ENCODE measurements at places on chromosomes 12 and 14.
A peak's percentile ranks its signal among the peaks of the same experiment; 100 is the strongest.

DNA sequence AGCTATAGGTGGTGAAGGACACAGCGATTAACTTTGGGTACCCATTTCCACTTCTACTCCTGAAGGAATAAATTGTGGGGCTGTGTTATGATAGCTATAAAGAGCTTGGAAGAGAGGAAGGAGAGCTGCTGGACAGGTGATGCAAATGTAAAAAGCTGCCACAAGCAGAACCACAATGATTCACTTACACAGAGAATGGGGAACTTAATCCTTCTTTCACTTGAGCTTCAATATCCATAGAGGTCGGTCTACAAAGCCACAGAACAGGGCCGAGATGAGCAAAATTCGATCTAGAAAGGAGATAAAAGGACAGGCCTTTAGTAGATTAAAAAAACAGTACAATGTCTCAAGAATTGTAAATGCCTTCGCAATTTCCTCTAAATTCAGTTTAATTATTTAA lies 831.1 kb downstream of the LRFN5 start:
- DNase-seq: no peak

- DNase-seq: peak; percentile 11
These were observed at the start of gene PLEKHA5 for GRCh38 chr12:19129486-19130223. TSS of gene PLEKHA5 (plus strand) at chr12:19129733. CDS start at chr12:19129800, 67 bp downstream.

GRCh38 chr12:100398307-100398706 lies 41.4 kb downstream of the SLC17A8 start:
- DNase-seq: no peak

DNA sequence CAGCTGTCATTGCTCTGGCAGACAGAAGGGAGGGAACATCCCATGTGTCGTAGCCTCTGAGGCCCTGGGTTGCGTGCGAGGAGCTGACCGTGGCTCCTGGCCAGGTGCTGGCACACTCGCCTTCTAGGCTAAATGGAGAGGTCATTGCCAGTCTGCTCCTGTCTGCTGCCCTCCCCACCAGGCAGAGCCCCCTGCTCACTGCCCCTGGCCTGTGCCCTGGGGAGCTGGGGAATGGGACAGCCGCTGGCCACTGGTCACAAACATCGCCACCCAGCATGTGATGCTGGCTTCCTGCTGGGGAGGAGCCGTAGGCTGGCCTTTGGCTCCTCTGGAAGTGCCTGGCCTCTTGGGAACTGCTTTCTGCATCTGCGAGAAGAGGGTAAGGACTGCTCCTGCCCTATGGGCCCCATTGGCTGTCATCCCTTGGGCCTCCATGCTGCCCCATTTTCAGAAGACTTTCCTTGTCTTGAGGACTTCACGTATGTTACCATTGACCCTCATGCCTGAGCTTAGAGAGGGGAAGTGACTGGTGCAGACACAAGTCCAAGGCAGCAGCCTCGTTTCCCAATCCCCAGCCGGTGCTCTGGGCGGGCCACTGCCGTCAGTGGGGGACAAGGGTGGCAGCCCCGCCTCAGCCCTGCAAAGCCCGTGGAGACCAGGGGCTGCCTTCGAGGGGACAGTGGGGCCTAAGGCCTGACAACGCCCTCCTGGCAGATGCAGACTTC lies 2.0 kb upstream of the TNFAIP2 start:
- no peak for DNase-seq

DNA sequence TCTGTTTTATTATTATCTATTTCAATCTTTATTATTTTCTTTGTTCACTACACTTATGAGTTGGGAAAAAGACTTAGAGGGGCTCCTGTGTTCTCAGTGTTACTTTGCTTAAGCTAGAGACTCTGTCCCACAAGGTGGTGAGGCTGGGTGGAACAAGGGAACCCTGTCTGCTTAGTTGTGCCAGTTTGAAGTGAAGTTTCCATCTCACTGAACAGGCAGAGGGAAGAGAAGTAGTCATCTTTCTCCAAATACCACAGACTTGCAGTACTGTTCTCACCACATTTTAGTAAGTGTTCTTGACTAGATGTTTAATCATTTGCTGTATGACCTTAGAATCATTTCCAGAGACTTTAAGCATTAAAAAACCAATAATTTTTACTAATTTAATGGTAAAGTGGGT lies 195.7 kb upstream of the NEDD1 start:
- DNase-seq: no peak

DNA sequence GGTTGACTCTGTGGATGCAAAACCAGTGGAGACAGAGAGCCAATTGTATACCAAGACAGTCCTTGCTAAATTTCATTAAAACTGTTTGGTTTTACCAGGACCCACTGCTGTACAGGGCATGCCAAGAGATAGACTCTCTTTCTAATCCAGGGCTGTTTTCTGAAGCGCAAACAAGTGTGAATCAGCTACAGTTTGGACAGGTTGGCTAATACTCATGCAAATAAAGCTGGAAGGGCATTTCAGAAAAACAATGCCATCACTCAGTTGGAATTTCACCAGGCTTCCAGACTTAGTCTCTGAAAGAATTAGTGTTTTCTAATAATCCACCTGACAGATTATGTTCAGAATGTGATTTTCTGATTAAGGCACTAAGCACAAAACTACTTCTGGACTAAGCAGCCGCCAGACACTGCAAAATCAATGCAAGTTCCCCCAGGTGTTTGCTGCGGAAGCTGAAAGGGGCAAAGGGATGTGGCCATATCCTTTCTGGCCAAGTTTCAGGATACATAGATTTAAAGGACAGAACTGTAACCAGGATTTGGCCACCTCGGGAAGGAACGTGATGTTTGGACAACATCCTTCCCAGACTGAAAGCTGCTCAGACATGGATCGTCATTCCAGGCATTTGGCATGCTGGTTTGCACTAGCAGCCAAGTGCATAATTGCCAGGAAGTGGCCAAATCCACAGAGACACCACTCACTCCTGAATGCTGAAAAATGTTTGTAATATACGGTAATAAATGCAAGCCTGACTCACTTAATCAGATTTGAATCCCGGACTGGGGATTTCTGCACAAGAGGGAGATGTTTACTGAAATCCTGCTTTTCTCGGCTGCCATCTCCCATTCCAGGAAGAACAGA lies 32.0 kb upstream of the CDKN3 start:
- DNase-seq: no peak

DNA sequence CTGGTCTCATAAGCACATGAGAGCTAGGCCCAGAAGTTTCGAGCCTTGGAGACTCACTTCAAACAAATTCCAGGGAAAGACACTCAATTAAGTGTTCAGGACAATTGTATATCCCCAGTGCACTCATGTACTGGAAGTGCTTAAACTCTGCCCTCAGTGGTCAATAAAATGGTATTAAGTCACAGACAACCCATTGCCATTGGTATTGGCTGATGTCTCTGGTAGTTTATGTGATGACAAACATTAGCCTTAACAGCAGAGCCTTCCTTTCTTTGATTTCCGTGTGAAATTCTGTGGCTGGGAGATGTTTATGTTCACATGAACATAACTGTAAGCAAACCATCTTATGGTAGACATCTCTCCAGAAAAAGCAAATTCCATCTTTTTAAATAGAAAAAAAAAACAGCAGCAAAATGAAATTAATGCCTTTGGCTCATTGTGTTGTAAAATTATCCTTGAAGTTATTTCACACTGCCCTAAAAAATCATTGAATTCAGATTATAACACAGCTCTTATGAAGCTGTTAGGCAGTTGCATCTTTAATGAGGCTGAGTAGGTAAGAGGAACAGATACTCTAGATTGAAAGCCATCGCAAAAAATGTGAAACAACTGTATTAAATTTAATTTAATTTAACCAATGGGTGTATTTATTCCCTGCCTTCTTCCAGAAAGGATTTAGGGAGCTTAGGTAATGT lies 216.2 kb upstream of the PLEKHG7 start:
- no peak for DNase-seq

GRCh38 chr12:1922075-1922709 lies 3.7 kb upstream of the CACNA2D4 start:
- no peak for DNase-seq

GRCh38 chr14:102318781-102319276 lies 717 bp upstream of the ZNF839 start:
- no peak for DNase-seq

GRCh38 chr14:74611650-74612349 lies at the start of gene LTBP2:
TSS of gene LTBP2 (minus strand) at chr14:74612237. CDS start at chr14:74611944, 293 bp downstream.
- DNase-seq: peak; percentile 12

DNA sequence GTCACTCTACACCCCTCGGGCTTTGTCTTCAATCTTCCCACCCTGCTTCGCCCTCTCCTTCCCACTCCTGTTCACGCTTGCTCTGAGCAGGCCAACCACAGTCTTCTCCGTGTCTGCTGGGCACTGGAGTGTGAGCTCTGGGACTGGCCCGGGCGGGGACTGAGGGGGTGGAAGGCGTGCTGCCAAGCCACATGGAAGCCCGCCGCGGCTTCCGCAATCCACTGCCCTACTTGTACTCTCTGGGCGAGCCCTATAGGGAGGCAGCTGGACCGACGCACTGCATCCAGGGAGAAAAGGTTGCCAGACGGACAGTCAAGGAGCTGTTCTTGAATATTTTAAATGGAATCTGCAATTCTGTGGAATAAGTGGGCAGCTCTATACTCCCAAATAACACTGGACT lies 24.8 kb downstream of the GOLGA3 start:
- no peak for DNase-seq

GRCh38 chr14:73924337-73924736 lies 25.6 kb downstream of the FAM161B start:
- no peak for DNase-seq

- DNase-seq: no peak
These were observed 376.6 kb downstream of the ADGRD1 start for GRCh38 chr12:131330106-131330815.

GRCh38 chr12:116492703-116493324 lies 66.4 kb upstream of the MAP1LC3B2 start:
- DNase-seq: no peak

DNA sequence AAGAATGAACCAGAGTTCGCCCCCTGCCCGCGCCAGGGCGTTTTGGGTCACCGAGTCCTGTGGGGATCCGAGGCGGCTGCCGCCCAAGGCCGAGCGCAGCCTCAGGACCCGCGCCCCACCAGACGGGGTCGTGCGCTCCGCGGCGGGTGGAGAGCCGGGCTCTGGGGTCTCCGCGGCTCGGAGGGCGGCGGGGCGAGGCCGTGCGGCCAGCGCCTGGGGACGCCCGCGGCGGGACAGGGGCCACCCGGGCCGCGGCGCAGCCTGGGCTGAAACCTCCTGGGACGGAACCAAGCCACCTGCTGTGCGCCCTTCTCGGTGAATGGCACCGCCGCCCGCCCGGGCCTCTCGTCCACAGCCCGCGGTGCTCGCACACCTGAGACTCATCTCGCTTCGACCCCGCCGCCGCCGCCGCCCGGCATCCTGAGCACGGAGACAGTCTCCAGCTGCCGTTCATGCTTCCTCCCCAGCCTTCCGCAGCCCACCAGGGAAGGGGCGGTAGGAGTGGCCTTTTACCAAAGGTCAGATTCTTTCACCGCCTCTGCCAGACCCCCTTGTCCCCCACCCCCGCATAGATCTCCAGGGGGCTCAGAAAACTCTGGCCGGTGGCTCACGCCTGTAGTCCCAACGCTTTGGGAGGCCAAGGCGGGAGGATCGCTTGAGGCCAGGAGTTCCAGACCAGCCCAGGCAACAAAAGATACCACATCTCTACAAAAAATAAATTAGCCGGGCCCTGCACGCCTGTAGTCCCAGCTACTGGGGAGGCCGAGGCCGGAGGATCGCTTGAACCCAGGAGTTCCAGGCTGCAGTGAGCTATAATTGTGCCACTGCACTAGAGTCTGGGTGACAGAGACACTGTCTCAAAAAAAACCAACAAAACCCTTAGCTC lies 901 bp downstream of the B3GNT4 start:
- no peak for DNase-seq

DNA sequence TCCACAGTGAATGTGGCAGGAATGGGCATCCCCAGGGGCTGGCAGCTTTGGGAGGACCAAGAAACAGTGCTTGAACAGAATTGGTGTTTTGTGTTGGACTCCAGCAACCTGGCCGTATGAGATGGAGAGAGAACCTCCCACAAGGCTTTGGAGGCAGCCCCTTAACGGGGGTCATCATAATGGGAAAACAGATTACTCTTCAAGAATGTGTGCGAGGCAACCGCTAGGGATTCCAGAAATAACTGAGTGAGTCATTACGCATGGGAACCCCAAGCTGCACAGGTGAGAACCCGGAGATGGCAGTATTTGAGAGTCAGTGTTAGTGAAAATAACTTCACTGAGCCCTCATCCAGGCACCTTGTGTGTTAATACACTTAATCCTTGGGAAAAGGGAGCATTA lies 567.8 kb upstream of the TBX3 start:
- DNase-seq: no peak

- no peak for DNase-seq
These were observed 6.8 kb downstream of the MAP1LC3B2 start for GRCh38 chr12:116565963-116566362.

DNA sequence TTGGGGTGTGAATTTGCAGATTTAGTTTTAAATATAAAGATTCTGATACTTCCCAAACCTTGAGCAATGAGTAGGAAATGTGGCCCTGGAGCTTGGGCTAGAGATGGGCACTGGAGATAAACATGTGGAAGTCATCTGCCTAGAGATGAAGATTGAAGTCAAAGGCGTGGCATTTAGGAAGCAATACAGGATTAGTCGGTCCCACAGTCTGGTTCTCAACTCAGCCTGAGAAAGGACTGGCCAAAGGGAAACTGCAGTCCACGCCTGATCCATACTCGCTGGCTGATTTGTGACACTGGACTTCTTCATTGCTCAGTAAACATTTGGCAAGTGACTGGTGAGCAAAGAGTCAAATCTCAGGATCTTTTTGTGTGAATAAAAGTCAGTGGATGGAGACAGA lies 268.2 kb upstream of the ATP2B1 start:
- DNase-seq: no peak

- no peak for DNase-seq
These were observed 161.1 kb downstream of the SUDS3 start for GRCh38 chr12:118537481-118537917.

GRCh38 chr14:61472011-61472672 lies 150.8 kb downstream of the PRKCH start:
- DNase-seq: no peak

DNA sequence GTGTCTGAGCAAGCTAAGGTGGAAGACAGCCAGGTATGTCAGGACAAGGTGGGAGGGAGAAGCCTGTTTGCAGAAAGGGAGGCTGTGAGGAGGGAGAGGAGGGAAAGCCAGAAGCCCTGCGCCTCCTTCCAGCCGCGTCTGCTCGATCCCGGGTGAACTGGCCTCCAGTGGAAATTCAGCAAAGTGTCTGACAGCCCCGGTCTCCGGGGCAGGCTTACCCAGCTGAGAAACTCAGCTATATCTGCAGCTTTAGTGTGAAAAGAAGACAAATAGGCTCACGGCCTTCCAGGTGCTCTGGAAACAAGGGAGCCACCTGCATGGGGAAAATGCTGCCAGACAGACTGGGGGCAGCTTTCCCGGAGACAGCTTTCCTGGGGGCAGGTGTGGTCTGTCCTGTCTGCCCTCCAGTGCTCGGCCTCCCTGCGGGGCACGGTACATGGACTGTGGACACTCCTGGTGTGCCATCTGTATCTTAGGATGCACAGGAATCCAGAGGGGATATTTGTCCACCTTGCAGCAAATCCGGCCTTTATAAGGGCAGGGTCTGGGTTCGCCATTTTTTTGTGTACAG lies 6.3 kb downstream of the RFLNA start:
- no peak for DNase-seq
